ENCODE measurements at places on chromosomes 6 and 20.

GRCh38 chr6:138197570-138197969, 20.7 kb downstream of the PBOV1 start:
- DNase-seq = no peak

DNA sequence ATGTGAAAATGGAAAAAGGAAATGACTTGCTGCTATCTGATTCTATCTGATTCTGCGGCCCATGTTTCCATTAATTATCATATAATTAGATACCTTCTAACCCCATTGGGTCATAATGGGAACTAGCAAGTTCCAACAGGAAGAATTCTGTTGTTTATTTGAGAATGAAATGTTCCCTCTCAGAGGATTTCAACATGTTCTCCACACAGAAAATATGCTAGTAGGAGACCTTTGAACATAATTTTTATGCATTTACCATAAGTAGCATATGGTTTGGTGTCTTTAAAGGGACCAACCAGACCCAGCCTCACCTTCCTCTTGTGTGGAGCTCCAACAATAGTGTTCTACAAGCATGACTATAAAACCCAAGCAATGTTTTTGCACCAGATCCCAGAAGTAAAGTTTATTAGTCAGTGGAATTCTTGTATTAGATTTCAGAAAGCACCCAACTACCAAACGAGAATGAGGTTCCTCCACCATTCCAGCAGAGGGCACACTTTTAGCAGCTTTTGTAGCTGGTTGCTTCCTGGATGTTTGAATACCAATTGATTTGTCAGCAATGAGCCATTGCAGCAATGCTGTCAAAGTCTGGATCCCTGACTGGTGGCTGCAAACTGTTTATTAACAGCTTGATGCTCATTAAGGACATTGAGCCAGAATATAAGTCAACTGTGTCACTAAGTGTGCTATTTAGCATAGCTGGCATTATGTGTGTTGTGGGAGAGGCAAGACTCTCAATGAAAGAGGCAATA, 143.6 kb upstream of the GJE1 start:
- peak; percentile 64 for DNase-seq

- DNase-seq = no peak
Observed at GRCh38 chr20:58598211-58599015, 52.7 kb upstream of the STX16 start.

GRCh38 chr6:113995634-113996033, 24.7 kb upstream of the HDAC2 start:
- DNase-seq = no peak

DNA sequence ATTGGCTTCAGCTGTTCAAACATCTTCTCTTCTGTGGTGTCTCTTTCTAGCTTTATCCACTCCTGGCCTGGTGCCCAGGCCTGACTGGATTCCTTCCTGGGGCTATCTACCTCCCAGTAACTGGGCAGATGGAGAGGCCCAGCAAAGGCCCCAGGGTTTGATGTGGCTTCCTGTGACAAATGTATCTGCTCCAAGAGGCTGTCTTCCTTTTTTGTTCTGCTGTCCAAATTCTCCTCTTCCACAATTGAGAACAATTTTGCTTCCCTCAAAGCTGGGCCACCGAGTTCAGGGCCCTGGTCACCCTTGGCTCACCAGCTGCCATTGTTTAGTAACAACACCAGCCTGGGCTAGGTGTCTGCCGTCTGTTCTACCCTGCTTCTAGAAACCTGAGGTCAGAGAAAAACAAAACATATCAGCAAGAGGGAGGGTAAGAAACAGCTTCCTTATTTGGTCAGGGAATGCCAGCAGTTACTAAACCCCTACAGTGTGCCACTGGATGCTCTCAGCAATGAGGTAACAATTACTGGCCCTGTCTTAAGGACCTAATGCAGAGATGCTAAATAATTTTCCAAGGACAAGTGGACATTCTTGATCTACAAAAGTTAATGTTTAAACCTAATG, 3.9 kb downstream of the ZFP57 start:
- DNase-seq = no peak

DNA sequence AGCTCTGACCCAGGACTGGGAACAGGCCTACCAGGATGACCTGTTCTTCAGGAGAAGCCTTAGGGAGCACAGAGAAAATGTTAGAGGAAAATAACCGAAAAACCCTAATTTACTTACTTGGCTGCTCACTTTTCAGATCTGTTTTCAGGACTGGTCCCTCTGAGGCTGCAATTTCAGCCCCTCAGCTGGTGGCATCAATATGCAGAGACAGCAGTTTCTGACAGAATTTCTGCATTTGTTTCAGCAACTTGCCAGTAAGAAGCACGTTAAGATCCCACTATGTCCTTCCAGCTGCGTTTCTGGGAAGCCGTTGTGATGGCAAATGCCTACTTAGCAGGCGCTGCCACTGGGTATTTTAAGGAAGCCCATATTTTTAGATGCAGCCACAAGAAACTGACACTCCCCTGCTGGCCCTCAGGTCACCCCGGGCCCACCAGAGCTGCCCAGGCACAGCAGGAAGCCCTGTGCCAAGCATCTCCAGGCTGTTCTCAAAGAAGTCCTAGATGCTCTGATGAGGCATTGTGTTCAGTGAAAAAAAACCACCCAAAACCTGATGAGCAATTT, 7.5 kb downstream of the YTHDF1 start:
- DNase-seq = no peak

DNA sequence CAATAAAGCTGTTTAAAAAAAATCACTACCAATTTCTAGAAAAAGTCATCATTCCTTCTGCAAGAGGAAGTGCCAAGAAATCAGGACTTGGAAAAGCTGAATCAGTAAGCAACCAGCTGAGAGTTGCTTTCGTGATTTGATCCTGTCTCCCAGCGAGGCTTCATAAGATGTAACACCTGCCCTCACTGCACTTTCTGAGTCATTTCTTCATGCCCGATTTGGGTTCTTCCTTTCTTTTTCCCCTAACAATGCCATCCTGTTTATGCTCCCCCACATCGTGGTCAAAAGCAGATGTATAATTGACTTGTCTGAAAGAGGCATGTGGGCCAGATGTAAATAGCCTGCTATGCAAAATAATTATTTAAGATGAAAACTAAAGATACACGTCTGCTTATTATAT, 52.1 kb downstream of the RIPOR2 start:
- peak; percentile 87 for DNase-seq

DNA sequence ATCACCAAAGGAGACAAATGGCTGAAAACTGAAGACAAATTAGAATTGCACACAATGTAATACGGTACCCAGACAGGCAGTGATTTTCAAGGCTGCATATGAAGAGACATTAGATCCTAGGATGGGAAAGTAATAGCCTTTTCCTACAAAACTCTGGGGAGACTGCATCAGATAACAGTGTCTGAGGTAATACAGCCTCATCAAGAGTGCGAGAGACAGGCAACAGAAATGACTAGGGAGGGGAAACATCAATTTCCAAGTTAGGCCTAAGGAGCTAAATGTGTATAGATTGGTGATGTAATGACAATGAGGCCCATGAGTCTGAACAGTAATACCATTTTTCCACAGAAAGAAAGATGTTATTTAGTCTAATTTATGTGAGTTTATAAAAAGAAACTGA, 200.3 kb downstream of the HTR1B start:
- DNase-seq = no peak

- no peak for DNase-seq
Observed at GRCh38 chr20:63709149-63709527, 1.3 kb downstream of the ZGPAT start.

DNA sequence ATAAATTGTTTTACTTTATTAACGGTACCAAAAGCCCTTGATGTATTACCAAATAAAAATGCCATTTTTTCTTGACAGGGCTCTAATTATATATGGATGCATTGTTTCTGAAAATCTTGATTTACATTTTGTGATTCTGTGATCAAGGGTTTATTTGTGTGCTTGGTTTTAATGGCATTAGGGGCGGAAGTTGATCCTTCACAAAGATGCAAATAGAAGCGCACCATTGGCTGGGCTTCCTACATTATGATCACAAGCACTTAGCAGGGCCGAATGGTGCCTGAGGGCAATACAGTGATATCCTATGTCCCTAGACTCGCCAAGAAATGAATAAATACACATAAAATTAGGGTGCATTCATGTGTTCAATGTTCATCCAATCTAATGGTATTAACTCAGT, 172.9 kb upstream of the UST start:
- DNase-seq = no peak

DNA sequence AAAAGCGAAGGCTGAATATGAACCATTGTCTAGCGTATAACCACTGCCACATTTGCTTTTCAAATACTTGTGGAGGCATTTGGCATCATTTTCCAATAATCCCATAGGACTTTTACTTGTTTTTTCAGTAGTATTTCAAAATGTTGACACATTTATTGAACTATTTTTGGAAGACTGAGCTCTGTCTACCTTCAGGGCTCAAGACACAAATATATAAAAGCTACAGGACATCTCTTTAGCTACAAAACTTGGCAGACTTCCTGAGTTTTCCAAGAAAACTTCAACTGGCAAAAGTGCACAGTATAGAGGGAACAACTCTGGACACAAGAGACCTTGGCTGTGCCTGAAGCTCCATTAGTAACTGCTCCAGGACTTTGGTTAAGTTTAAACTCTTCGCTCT, 13.4 kb downstream of the EPB41L2 start:
- DNase-seq = no peak

DNA sequence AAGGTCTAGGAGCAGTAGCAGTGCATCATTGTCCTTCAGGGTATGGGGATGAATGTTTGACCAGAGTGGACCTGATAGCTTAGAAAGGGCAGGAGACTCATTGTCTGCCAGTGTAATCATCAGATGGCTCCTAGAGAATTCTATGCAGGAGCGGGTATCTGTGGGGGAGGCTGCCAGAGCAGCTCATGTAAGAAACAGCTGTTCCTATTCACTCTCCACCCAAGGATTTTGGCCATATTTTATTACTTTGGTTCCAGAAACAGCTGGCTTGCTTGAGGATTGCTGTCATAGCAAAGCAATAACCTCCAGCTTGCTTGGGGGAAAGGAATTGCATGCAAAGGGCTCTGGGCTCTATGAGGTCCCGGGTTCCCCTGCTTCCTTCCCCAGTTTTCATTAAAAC, 44.1 kb downstream of the RALY start:
- DNase-seq = no peak

DNA sequence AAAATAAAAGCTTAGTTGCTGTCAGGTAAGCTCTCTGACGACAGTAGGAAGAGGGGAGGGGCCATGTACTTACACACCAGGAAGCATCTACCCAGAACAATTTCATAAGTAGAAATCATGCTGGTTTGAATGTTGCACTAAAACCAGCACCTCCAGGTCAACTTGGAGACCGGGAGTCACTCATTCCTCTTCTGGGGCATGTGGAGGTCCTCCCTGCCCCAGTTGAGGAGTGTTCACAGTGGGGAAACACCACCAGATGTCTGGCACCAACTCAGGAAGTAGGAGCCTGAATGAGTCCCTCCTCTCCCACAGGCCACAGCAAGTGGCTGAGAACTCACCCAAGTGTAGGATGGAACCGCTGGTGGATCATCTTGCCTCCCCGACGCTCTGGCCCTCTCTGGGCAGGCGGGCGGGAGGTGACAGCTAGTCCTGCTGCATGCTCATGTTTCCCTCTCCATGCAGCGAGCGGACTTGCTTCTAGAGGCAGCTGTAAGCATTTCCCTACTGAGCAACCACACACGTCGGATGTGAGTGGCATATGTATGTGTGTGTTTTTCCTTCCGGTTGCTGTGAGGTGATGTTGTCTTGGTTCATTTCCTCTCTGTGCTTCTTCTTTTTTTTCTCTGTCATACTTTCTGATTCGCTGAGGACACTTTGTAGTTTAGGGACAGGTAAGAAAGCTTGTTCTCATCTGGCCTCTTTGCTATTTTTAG, 149.5 kb upstream of the NEDD9 start:
- peak; percentile 88 for DNase-seq

GRCh38 chr6:3327403-3327802, 68.7 kb downstream of the PSMG4 start:
- no peak for DNase-seq

GRCh38 chr20:51510169-51510568, 32.4 kb downstream of the NFATC2 start:
- DNase-seq = no peak

GRCh38 chr20:44745598-44746366, at the start of gene KCNK15:
Gene KCNK15, plus strand, starts transcription at chr20:44745865. Its CDS starts 46 bp downstream, at chr20:44745911.
- peak; percentile 30 for DNase-seq

Data from activated CD4-positive, alpha-beta T cell treated with anti-CD3 and anti-CD28 coated beads, Interleukin-10, Interleukin-2, amounts not matched to agents 100 ng/mL and 50 ng/mL, durations not matched to agents 16 hours and 8 hours (primary cell).